Caco-2 (cell line): ENCODE measurements at places on chromosomes 12 and 14.

DNA sequence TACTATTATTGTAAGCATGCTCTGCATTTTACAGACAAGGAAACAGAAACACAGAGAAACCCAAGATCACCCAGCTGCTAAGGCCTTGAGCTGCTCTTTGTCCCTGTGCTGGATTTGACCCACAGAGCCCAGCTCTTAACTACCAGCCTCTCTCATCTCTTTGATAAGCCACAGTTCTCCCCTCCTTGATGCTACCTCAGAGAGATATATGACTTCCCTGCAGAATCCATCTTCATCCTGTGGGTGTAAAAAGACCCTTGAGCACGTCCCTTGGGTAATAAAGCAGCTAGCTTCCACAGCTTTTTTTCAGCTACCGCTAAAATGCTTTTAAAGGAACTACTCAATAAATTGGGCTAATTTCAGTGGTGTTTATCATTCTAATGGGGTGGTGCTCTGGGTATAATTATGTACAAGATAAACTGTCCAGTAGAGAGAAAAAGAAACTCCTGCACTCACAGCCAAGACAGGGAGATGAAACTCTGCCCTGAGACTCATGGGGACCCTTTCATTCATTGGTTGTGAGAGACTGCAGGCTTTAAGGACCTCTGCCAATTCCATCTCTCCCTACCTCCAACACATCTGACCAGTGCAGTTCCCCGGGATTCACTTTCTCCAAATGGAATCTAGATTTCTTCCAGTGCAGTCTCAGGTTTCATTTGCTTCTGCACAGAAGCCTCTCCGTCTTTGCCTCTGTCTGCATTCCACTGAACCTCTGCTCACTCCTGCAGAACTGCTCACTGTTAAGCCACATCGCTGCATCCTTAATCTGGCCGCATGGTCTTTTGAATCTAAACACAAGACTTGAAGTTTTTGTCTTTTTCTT lies 24.7 kb upstream of the NTF3 start:
- DNase-seq: no peak

DNA sequence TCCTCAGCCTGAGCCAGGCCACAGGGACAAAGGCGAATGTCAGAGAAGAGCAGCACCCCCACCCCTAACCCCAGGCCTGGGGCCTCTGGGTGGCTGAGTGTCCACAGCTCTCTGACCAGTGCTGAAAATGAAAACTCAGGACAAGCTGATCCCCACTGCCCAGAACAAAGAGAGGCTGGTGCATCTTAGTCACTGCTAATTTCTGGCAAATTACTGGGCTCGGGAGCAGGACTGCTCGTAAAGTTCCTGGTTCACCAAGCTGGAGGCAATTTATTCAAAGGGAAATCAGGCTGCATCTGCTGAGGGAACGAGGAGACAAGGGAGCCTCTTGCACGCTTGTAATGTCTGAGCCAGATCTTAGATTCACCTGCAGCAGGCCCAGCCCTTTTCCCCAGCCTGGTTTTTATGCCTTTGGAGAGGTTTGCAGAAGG lies 43.2 kb downstream of the CALM1 start:
- no peak for DNase-seq

GRCh38 chr12:117968826-117969659 lies at the start of gene KSR2:
KSR2 (minus strand) TSS chr12:117968990; CDS start chr12:117968255, 735 bp downstream.
- peak; percentile 90 for DNase-seq

- no peak for DNase-seq
Observed at GRCh38 chr12:116861320-116861719, 19.9 kb downstream of the HRK start.

GRCh38 chr12:1619587-1619986 lies 9.4 kb upstream of the WNT5B start:
- DNase-seq: no peak
